ENCODE measurements at places on chromosomes 4 and X. TPM values are rescaled to one million over a fixed set of nuclear protein-coding genes. Genes with fewer than 3 reads are reported as not detected.

GRCh38 chr4:130636486-130636885 lies 1540.5 kb downstream of the C4orf33 start:
- no peak for DNase-seq

DNA sequence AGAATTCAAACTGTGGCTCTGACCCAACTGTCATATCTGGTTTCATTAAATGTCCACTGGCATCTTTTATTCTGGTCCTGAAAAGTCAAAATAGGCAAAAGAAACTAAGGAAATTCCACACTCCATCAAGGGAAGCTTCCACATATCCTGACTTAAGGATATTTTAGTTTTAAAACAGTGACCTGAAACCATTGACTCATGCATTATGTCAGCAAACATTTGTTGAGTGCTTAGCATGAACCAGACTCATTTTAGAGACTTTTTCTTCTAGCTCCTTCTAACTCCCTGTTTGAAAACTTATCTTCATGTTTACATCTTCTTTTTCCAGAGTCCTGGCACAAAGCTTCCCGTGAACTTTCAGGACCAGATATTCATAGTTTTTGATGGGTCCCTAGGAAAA lies 6.9 kb upstream of the CXCL1 start:
- no peak for DNase-seq

DNA sequence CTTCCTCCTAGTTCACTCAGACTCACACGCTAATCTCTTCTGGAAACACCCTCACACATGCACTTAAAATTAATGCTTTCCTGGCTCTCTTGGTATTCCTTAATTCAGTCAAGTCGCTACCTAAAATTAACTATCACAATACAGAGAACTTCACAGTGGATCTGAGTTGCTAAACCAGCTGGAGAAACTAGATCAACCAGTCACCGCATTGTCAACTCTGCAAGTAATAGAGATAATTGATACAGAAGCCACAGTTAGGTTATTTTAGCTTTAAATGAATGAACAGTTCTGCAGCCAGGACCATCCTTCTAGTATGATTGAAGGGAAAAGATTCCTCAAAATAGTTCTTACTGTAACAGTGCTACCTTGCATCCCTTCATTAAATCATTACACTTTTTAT lies 6.0 kb upstream of the TBC1D9 start:
- DNase-seq, result no peak

- DNase-seq, result no peak
Measured at GRCh38 chr4:164621886-164622521, 131.9 kb upstream of the SMIM31 start.

- no peak for DNase-seq
Measured at GRCh38 chr4:163132469-163133218, 34.0 kb downstream of the NAF1 start.

Gene AIFM1
- total RNA-seq, result 46.9 TPM

Gene ZMAT1
- not detected for total RNA-seq

Gene F8A2
- not detected for total RNA-seq

Gene S100P
- 348 TPM for total RNA-seq

All from HepG2 (cell line).